ENCODE measurements at places on chromosomes 3 and 15.

- DNase-seq: no peak
Observed at GRCh38 chr3:192336286-192336685, 391.1 kb downstream of the FGF12 start.

DNA sequence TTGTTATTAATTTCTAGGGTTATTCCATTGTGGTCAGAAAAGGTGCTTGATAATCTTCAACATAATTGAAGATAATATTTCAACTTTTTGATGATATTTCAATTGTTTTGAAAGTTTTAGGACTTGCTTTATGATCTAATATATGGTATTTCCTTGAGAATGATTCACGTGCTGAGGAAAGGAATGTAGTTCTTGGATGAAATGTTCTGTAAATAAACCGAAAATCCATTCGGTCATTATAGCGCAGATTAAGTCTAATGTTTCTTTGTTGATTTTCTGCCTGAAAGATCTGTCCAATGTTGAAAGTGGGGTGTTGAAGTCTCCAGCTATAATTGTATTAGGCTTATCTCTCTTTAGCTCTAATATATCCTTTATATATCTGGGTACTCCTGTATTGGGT, 617.5 kb upstream of the NECTIN3 start:
- no peak for DNase-seq

- DNase-seq: no peak
Observed at GRCh38 chr15:71431343-71432336, 316.4 kb downstream of the THSD4 start.

GRCh38 chr3:85567071-85567676, 608.4 kb downstream of the CADM2 start:
- peak; percentile 35 for DNase-seq

GRCh38 chr3:37501571-37502313, 327.4 kb upstream of the LRRFIP2 start:
- DNase-seq: no peak

DNA sequence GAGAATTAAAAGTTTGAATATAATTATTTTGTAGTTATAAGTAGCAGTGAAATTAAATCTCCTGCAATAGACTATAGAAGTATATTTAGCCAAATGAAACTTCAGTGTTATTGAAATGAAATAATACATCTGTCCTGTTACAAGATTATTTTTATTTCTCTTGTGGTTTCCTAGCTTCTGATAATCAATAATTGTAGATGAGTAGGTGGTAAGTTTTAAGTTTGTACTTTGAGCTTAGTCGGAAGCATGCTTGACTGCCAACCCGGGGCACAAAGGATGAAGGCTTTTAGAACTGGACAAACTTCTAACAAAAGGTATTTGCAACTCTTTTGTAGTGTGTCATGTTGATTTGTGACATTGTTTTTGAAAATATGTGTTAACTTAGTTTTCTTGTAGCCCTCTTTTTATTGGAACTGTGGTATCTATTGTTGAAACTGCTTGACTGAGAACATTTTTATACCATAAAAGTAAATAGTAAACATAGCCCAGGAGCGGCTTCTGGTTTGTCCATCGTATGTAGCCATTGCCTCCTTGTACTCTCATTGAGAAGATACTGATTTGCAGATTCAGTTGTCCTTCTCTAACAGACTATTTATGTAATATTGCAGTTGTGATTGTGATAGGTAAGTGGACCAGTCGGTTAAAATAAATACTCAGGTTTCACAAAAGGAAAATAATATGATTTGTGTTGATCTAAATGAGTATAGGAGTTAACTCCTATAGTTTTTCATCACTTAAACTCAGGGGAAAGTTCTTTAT, 2.9 kb downstream of the CTNNB1 start:
- no peak for DNase-seq

DNA sequence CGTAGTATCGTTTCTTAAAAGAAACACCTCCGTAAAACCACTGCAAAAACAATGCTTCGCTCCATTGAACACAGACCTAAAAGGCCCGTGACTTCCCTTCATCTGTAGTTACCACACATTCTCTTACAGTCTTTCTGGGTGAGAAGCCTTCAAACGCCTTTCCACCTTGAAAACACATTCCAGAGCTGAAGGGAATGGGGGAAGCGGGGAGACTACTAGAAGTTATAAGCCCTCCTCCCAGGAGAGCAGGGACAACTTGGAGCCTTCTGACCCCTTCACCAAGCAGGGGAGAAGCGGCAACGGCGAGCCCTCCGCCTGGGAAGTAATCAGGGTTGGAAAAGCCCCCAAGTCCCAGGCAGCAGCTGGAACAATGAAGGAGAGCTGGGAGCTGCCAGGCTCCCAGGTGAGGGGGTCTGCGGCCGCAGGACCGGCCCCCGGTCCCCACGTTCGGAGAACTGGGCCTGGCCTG, 461 bp downstream of the SECISBP2L start:
- no peak for DNase-seq

DNA sequence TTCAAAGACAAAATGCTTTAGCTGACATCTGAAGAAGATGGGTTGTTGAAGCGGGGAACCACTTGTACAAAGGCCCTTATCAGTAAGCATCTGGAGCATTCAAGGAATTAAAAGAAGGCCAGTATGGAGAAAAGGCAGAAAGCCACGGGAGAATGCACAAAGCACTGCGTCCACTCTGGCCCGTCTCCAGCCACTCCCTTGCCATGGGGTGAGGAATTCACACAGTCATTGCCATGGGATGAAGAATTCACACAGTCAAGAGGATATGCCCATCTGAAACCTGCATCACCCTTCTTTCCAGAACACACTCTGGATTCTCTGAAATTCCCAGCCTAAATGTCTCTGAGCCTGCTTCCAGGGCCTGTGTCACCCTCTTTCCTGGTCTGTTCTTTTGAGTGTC, 26.7 kb upstream of the STAG1 start:
- no peak for DNase-seq

GRCh38 chr15:69666441-69666882, 213.8 kb downstream of the RPLP1 start:
- DNase-seq: peak; percentile 52

GRCh38 chr3:156483961-156484787, 70.7 kb downstream of the SSR3 start:
- DNase-seq: peak; percentile 63

- no peak for DNase-seq
Observed at GRCh38 chr3:165532851-165533250, 304.4 kb downstream of the BCHE start.

- DNase-seq: no peak
Observed at GRCh38 chr15:71804695-71805470, 5.5 kb upstream of the NR2E3 start.

GRCh38 chr3:53402326-53402725, 55.0 kb upstream of the DCP1A start:
- DNase-seq: no peak

DNA sequence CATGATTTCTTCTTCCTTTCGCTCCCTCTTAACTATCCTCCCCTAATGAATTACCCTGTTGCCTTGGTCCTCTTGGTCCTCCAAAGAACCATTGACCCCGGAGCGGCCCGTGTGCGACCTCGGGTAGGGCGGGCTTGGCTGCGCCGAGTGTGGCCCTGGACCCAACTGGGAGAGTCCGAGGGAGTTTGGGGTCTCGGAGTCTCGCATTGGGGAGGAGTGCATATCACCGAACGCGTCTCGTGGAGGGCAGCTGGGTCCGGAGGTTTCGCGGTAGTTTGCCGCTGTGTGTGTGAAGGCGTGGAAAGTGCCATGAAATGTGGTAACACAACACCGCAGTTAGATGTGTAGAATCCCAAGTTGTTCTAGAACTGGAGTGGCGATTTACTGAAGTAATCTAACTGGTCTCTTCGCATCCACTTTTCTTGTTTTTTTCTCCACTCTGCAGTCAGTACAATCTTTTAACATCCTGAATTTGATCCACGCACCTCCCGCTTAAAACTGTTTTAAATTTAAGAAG, 363 bp downstream of the GTF2E1 start:
- DNase-seq: no peak

DNA sequence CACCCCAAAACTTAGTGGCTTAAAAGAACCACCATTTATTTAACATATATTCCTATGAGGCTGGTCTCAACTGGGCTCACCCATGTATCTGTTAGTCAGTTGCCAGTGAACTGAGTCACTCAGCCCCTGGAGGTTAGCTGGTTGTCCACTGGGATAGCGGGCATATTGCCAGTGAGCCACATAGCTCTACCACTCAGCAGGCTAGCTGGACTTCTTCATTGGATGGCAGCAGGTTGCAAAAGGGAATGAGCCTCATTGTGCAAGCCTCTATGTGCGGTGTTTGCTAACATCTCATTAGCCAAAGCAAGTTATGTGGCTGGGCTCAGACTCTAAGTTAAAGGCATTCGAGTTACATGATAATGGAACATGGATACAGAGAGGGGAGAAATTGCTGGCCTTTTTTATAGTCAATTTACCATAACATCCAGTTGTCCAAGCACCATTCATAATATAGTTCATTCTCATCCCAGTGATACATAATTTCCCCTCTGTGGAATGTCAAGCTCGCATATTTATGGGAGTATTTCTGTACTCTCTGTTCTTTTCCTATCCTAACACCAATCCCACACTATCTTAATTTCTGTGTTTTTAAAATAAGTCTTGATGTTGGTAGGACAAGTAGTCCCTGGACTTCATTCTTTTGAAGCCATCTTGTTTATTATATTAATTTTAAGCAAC, 8.7 kb downstream of the BTD start:
- no peak for DNase-seq

DNA sequence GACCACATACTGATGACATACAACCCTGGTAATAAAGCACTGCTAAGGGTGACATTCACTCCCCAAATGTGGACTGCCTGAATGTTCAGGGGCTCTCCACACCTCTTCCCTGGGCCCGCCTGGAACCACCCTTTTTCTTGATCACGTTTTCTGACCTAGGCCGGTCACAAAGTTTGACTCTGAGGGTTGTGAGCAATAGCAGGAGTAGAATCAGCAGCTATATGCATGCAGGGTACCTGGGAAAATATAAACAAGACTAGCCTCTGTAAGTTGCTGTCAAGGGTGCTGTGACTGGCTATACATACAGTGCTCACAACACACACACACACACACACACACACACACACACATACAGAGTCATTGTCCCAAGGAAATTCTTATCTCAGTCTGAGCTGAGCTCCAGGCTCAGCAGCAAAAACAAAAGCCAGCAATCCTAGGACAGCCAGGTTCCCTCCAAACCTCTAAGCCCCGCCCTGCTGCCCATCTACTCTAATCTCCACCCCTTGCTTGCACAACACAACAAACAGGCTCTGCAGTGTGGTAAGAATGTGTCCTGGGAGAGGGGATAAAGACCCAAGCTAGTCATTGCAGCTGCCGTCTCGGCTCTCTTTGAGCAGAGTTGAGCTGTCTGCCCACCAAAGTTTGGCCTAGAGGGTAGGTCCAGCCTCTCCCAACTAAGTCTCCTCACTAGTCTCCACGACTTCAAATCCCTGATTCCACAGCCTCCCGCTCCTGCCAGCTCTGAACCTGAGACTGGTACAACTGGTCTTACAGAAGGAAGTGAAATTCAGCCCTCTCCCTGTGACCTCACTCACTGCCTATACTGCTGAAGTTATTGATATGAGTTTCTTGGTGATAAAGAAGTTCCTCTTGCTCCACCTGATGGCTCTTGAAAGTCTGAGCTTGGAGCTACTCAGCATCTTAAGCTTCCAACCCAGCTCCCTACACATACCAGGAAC, 2.2 kb downstream of the BMF start:
- peak; percentile 33 for DNase-seq

DNA sequence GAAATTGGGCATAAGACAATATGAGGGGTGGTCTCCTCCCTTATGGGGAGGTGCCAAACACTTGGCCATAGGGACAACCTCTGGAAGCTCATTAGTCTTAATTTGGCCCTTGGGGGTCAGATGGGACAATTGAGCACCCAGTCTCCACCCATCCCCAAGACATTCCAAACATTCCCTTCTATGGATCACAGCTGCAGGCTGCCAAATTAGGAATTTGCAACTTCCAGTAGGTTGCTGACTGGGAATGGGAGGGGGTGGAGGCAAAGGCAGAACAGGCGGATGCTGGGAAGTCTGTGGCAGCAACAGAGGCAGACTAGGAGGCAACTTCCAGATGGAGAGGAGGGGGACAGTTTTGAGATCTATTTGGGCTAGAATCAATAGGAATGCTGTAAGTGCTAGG, 1.4 kb upstream of the PDHB start:
- DNase-seq: no peak

- DNase-seq: peak; percentile 21
Observed at GRCh38 chr3:24678421-24678865, 183.8 kb upstream of the THRB start.

- no peak for DNase-seq
Observed at GRCh38 chr15:92166751-92167405, 226.8 kb upstream of the ST8SIA2 start.

GRCh38 chr3:88059380-88060170, 520 bp downstream of the ZNF654 start:
- DNase-seq: no peak
